NCI-H69 (cell line): ENCODE measurements at places on chromosomes 6 and 20.

- DNase-seq: no peak
Measured at GRCh38 chr6:170085475-170086401, 205.1 kb downstream of the DLL1 start.

DNA sequence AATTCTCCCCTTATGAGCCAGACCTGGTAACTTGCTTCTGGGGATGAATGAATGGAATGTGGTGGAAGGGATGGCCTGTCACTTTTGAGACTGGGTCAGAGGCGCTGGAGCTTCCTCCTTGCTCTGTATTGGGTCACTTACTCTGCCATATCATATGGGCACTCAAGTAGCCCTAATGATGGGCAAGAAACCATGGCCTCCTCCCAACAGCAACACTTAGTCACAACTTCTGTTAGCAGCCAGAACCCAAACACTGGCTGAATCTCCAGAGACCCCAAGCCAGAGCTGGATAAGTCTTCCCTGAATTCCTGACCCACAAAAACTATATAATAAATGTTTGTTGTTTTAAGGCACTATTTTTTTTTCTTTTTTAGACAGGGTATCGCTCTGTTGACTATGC, 5.5 kb downstream of the E2F1 start:
- DNase-seq: no peak

GRCh38 chr20:618980-619379, 8.9 kb upstream of the TCF15 start:
- DNase-seq: no peak

- DNase-seq: no peak
Measured at GRCh38 chr20:17964073-17964472, 4.5 kb downstream of the SNX5 start.
